ENCODE measurements at places on chromosomes 4 and X.

DNA sequence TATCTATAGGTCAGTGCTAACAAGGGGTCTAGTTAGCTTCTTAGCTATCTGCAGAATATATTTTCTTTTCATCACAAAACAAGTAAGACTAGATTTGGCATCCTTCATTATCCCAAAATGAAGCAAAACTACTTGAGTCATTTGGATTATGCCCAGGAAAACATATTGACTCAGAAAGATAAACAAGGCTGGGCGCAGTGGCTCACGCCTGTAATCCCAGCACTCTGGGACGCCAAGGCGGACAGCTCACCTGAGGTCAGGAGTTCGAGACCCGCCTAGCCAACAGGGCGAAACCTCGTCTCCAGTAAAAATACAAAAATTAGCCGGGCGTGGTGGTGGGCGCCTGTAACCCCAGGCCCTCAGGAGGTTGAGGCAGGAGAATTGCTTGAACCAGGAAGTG, 18.0 kb upstream of the MND1 start:
- DNase-seq, result no peak

GRCh38 chr4:113951263-113951662, 28.2 kb downstream of the ARSJ start:
- no peak for DNase-seq

DNA sequence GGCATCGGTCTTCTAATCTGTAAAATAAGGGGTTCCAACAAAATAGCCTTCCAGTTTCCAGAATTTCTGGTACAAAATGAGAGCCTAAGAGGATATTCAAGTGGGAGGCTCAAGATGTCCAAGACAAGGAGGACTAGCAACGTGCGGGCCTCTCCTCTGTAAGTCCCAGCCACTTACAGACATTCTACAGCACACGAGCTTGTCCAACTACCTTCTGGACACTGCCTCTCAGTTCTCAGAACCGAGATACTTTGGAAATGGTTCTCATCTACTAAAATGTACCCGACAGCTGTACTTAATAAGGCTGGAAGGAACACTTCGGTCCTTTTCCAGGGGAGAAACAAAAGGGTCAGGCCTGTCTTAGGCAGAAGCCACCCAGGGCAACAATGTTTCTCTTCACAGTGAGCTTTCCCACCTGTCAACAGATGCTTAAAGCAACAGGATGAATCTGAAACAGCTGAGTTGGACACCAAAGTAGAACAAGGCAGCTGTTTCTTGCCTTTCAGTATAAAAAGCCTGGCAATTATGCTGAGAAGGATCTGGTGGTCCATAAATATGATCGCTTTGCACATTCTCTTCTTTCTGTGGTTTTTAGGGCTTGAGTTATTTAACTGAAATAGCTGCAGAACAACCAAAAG, 127.0 kb downstream of the HS6ST2 start:
- no peak for DNase-seq

- DNase-seq, result no peak
Observed at GRCh38 chr4:72275381-72275780, 243.6 kb downstream of the NPFFR2 start.

DNA sequence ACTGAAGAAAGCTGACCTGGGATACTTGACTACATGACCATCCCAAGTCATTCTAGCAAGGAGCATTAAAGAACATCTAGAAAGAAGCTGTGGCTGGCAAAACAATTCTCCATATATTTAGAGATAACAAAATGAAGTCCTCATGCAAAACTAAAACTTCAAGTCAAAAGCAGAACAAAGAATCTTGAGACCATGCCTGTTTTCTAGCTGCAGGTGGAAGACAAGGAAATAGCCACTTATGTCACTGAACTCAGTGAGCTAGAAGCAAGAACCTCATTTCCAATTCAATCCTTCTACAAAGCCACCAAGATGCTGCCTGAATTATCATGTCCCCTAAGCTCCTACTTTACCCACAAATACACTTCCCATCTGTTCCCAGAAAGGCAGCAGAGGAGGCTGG, 13.8 kb downstream of the USP46 start:
- DNase-seq, result no peak

GRCh38 chrX:2658585-2659292, 32.4 kb upstream of the CD99 start:
- no peak for DNase-seq

DNA sequence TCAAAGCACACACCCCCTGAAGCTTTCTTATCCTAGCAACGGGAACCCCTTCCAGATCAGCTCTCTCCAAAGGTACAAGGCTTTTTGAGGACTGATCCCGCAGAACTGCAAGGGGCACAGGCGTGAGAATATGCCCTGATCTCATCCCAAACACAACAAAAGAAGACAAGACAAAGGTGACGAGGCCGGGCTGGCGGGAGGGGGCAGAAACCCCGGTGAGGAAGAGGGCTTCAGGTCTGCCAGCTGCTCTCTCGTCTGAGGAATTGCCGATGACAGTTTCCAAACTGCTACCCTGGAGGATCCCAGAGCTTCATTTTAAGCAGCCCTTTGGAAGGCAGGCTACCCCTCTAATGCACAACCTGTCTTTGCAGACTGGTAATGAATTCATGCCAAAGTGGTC, 3.4 kb downstream of the HCFC1 start:
- no peak for DNase-seq

GRCh38 chr4:2406406-2406805, 12.0 kb downstream of the ZFYVE28 start:
- DNase-seq, result no peak

DNA sequence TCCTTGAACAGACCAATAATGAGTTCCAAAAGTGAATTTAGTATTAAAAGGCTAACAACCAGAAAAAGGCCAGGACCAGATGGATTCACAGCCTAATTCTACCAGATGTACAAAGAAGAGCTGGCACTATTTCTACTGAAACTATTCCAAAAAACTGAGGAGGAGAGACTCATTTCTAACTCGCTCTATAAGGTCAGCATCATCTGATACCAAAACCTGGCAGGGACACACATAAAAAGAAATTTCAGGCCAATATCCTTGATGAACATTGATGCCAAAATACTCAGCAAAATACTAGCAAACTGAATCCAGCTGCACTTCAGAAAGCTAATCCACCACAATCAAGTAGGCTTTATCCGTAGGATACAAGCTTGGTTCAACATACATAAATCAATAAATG, 35.8 kb upstream of the USP46 start:
- no peak for DNase-seq

- DNase-seq, result no peak
Observed at GRCh38 chr4:169109035-169109675, 99.1 kb upstream of the CBR4 start.

- DNase-seq, result no peak
Observed at GRCh38 chr4:188270273-188271069, 131.2 kb downstream of the TRIML1 start.

DNA sequence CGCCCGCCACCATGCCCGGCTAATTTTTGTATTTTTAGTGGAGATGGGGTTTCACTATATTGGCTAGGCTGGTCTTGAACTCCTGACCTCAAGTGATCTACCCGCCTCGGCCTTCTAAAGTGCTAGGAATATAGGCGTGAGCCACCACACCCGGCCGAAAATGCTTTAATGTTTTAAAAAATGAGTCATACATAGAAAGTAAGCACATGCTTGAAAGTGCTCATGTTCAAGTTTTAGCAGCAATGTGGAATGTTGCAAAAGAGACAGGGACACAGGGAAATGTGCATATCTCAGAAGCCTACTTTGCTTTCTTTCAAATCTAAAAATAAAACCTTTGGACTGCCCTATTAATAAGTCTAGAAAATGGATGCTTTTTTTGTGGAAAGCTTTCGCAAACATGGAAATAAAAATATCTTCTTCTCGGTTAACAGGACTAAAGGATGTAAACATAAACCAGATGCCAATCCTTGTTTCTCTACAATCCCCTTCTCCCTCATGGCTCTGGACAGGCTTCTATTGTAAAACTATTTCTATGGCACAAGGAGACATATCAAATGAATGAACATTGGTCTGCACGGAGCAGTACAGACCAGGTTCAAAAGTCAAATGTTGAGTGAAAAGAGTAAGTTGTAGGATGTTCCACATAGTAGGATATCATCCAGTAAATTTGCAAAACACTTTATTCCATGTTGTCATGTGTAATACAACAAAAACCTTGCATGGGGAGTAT, 15.0 kb downstream of the MECP2 start:
- no peak for DNase-seq
